ENCODE measurements at places on chromosomes 13 and 19.

DNA sequence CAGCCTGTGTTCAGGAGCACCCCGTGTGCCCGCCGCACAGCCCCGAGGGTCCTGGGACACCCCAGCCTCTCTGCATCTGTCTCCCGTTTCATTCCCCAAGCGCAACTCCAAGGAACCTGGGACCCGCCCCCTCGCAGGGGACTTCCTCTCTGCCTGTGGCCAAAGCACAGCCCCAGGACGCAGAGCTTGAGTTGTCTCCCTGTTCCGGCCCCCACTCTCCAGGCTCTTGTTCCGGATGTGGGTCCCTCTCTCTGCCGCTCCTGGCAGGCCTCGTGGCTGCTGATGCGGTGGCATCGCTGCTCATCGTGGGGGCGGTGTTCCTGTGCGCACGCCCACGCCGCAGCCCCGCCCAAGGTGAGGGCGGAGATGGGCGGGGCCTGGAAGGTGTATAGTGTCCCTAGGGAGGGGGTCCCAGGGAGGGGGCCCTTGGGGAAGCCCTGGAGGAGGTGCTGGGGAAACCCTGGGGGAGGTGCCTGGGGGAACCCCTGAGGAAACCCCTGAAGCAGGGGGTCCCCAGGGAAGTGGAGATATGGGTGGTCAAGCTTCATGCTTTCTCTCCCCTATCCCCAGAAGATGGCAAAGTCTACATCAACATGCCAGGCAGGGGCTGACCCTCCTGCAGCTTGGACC lies 1.3 kb downstream of the HCST start:
- peak; percentile 52 for DNase-seq

DNA sequence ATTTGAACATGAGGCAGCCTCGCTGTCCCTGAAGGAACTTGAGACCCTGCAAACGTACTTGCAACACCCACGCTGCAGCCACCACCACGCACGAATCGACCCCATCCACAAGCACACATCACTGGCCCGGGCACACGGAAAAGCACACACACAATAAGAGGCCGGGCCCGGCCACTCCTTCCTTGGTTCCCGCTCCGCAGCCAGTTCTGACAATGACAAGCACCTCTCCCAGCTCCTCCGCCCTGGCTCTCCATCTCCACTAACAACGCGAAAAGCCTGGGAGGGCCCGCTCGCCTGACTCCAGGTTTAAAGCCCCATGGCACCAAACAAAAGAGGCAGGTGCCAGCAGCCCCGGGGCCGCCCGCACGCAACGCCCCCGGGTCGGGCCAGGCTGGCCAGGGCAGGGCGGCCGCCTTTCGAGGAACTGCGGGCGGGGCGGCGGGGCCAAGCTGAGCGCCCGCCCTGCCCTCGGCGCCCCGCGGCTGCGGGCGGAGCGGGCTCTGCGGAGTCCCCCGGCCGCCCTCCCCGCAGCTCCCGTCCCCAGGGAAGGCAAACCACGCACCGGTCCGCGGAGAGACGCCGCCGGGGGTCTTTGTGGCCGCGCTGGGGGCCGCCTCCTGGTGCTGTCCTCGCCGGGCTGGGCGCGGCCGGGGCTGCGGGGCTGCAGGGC lies 495 bp downstream of the DCLK1 start:
- DNase-seq = no peak

DNA sequence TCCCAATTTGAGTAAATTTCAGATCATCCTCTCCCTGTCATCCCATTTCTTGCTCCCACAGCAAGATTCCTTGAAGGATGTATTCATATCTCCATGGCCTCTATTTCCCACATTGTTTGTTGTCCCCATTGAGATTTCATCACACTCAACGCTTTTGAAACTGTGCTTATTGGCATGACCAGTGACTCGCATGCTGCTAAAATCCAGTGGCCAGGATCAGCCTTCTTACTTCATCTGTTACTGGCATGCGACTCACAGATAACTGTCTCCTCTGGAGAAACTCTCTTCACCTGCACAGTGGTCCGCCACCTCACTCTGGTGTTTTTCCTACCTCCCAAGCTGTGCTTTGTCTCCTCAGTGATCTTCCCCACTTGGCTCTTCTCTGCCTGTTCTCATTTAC lies 95.8 kb downstream of the WASF3 start:
- DNase-seq = no peak

GRCh38 chr13:98575009-98575903 lies 1.7 kb downstream of the STK24 start:
- DNase-seq = no peak

- no peak for DNase-seq
Observed at GRCh38 chr19:5112681-5113575, 144.0 kb downstream of the KDM4B start.

- DNase-seq = no peak
Observed at GRCh38 chr13:30295116-30295515, 12.2 kb downstream of the KATNAL1 start.

- no peak for DNase-seq
Observed at GRCh38 chr19:49222528-49222927, 64.9 kb downstream of the TRPM4 start.

GRCh38 chr19:6495947-6496346 lies 6.2 kb downstream of the TUBB4A start:
- DNase-seq = no peak

- DNase-seq = no peak
Observed at GRCh38 chr13:34250151-34250670, 432.3 kb downstream of the RFC3 start.

DNA sequence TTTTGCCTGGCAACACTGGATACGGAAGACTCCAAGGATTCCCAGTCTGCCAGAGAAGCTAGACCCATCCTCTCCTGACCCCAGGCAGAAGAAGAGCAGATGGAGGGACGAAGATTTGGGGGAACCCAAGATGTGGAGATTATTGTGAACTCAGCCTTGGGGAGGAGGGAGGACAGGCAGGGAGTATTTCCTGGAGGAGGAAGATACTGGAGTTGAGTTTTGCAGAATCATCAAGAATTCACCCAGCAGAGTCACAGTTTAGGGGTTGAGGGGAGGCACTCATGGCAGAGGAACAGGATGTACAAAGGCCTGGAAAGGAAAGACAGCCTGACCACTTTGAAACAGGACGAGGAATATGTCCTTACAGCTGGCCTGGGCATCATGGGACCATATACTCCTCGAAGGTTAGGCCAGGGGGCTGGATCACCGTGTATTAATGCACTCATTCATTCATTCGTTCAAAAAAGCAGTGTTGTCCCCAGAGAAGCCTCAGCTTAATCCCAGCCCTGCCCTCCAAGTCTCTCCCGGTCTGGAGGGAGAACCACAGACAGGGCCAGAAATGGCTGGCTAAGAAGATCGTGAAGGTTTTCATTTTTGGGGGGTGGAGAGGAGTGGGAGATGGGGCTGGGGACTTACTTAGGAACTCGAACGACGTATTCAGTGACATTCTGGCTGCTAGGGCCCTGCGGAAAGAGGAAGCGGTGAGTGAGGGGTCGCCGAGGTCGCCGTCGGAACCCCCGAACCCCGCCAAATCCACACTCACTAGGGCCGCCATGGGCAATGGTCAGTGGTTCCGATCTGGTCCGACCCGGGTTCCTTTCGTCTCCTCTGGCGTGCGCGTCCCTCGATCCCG lies 517 bp downstream of the GTF2F1 start:
- no peak for DNase-seq

DNA sequence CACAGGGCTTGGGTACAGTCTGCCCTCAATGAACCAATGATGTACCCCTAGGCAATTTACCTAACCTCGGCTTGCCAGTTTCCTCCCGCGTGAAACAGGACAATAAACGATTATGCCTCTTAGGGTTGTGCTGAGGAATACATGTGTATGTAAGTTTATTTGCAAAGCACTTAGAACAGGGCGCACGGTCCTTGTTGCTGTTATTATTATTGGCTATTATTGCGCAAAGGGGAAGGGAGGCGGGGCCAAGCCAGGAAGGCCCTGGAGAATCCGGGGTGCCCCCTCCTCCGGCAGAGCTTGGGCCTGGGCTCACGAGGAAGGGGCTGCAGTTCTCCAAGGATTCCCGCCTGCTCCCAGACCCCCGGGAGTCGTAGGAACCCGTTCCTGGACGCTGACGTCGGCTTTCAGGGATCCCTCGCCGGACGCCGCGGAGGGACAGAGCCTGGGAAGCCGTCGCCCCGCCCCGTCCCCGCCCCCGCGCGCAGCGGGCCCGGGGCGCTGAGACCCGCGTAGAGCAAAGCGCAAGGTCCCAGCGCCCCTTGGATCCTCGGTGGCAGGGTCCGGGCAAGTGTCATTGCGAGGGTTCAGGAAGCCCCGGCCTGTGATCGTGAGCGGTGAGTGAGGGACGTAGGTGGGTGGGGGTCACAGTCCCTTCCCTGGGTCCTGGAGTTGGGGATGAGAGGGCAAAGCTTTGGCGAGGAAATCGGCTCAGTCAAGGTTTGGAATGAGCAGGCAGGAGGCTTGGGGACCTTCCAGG lies at the start of gene TMEM91:
TMEM91 (plus strand) TSS at position 293 of the 757 bp plus-strand sequence. CDS start 1,777 bp downstream, outside the sequence.
- no peak for DNase-seq

DNA sequence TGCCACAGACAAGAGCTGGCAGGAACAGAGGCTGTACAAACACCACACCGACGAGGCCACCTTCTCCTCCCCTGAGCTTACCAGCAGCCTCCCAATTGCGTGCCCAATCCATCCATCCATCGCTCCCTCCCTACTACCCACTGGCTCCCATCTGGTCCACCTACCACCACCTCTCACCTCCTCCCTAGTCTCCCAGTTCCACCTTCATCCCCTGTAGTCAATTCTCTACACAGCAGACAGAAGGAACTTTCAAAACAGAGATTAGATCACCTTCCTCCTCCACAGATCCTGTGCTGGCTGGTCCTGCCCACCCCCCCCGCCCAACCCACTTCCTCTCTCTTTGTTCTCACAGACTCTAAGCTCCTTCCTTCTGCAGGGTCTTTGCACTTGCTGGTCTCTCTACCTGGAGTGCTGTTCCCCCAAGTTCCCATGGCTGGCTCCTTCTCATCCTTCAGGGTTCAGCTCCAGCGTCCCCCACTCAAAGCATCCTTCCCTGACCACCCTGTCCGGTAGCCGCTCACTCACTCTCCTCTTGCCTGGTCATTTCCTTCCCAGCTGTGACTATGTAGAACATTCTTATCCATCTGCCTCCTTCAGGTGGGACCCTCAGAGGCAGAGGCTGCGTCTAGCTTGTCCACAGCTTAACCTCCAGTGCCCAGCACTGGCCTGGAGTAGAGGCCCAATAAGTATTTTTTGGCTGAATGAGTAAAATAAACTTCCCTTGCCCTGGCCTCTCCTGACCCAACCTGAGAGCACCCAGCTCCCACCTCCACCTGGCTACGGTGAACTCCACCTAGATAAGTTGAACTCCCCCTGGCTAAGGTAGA lies 23.0 kb downstream of the PIN1 start:
- DNase-seq = no peak

DNA sequence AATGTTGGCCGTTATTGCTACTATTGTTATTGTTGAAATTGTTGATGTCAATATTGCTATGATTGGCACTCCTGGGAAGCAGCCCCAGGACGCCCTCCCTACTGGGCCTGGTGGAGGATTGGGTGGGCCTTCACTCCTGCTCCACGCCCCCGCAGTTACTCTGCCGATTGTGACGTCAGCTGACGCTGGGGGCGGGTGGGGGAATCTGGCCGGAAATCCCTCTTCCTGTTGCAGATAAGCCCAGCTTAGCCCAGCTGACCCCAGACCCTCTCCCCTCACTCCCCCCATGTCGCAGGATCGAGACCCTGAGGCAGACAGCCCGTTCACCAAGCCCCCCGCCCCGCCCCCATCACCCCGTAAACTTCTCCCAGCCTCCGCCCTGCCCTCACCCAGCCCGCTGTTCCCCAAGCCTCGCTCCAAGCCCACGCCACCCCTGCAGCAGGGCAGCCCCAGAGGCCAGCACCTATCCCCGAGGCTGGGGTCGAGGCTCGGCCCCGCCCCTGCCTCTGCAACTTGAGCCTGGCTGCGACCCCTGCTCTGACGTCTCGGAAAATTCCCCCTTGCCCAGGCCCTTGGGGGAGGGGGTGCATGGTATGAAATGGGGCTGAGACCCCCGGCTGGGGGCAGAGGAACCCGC lies at the start of gene ETV2:
ETV2 (plus strand) TSS at position 231 of the 637 bp plus-strand sequence. CDS start 716 bp downstream, outside the sequence.
- no peak for DNase-seq

DNA sequence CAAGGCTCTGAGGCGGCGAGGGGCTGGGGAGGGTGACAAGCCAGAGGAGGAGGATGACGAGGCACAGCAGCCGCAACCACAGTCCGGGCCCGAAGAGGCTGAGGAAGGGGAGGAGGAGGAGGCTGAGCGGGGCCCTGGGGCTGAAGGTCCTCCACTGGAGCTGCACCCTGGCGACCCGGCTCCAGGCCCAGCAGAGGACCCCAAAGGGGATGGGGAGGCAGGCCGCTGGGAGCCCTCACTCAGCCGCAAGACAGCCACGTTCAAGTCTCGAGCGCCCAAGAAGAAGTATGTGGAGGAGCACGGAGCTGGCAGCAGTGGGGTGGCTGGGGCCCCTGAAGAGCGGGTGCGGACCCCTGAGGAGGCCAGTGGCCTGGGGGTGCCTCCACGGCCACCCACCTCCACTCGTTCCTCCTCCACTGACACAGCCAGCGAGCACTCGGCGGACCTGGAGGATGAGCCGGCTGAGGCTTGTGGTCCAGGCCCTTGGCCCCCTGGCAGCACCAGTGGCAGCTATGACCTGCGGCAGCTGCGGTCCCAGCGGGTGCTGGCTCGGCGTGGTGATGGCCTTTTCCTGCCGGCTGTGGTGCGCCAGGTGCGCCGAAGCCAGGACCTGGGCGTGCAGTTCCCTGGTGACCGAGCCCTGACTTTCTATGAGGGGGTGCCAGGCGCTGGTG lies 2.9 kb downstream of the CIC start:
- DNase-seq = no peak

GRCh38 chr13:52949742-52950141 lies 78.9 kb upstream of the OLFM4 start:
- no peak for DNase-seq

DNA sequence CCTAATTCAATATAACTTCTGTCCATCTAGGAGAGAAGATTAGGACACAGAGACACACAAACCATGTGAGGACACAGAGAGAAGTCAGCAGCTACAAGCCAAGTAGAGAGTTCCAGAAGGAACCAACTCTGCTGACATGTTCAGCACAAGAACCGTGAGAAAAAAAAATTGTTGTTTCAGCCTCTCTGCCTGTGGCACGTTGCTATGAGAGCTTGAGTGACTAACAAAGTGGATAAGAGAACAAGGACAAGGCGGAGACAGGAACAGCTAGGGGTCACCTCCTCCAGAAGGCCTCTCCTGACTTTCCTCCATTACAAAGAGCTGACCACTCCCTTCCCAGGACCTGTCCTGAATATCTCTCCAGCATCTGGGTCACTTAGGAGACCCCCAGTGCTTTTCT lies 5.6 kb upstream of the SIGLEC12 start:
- DNase-seq = no peak

- DNase-seq = peak; percentile 42
Observed at GRCh38 chr19:37362733-37363132, 8.2 kb upstream of the ZNF527 start.

DNA sequence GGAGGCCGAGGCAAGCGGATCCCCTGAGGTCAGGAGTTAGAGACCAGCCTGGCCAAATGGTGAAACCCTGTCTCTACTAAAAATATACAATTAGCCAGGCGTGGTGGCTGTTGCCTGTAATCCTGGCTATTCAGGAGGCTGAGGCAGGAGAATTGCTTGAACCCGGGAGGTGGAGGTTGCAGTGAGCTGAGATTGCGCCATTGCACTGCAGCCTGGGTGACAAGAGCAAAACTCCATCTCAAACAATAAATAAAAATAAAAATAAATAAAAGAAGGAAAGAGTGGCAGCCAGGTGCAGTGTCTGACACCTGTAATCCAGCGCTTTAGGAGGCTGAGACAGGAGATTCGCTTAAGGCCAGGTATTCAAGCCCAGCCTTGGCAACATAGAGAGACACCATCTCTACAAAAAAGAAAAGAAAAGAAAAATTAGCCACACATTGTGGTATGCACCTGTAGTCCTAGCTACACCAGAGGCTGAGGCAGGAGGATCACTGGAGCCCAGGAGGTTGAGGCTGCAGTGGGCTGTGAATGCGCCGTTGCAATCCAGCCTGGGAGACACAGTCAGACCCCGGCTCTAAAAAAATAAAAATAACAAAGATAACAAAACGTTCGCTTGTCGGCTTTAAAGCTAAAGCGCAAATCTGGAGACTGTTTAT lies 10.3 kb downstream of the ADAMTSL5 start:
- DNase-seq = no peak

Measured in HepG2 (cell line).